ENCODE measurements at places on chromosomes 5 and 9.
A peak's percentile ranks its signal among the peaks of the same experiment; 100 is the strongest.

DNA sequence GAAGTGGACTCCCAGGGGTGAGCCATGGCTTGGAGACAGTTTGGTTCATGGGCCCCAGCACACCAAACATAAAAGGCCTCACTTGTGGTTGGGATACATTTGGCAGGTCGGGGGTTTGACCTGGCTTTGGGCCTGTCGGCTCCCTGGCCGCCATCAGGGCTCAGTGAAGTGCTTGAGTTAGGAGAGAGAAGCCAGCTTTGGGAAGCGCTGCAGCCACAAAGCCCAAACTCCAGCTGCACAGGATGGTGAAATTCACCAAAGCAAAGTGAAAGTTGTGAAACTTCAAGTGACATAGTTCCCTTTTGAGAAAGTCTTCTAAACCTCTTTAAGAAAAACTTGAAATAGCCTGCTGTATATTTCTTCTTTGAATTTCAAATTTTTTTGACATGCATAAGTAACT lies 27.5 kb downstream of the SLC46A2 start:
- DNase-seq: peak; percentile 18

GRCh38 chr5:112353678-112354077 lies 65.4 kb downstream of the EPB41L4A start:
- DNase-seq: no peak

DNA sequence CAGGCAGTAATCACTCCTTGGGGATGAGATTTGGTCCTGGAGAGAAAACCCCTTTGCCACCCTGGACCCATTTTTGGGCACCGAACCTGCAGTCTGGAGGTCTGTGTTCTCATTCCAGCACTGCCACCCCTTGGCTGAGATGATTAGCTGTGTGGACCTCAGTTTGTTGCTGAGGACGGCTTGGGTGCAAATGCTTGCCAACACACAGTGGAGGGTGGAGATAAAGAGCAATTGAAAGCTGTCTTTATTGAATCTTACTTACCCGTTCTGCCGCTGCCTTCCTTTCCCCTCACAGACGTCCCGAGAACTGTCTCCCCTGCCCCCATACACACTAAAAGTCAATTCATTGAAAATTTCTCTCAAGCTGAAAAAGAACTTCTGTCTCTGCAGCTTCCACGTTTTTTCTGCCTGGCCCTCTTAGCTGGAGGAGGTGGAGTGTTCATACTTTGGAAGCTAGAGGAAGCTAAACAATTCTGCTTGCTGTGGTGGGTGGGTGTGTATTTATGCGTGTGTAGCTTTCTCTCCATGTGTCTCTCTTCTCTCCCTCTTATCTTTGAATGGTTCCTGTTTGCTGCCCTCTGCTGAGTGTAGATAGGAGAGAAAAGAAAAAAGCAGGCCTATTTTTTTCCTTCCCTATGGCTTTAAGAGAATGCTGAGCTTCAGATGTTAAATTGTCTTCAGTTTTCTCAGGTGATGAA lies 6.6 kb downstream of the GALNT10 start:
- DNase-seq: no peak

DNA sequence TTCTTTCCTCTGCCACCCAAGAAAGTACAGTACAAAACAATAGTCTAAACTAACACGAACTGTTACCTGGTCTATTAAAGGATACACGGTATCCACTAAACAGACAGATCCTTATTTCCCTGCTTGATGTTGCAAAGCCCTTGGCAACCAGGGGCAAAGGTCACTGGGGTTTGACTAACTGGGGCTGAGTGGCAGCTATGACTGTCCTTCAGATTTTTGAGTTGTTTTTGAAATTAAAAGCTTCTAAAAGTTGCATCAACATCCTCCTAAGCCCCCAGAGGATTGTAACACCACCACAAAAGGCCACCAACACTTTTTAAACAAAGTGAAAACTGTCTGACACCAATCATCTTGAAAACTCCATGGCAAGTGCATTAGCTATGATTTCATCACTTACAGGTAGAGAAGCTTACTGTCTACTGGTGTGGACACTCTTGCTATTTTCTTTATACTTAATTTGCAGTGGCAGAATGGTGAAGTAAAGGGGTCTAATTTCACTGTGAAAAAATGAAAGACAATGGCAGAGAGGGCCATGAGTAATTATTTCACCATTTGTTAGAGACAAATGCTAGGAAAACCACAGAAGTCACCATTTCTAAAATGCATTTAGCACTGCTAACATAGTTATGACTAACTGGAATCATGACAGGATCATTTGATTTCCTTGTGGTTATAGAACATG lies 292.4 kb downstream of the EFNA5 start:
- no peak for DNase-seq

GRCh38 chr5:112706446-112707016 lies 31.2 kb upstream of the APC start:
- no peak for DNase-seq

All from SIG-M5 (cell line).